ENCODE measurements at places on chromosomes 3 and 15.

- no peak for DNase-seq
Observed at GRCh38 chr15:68774120-68774519, 46.6 kb downstream of the ANP32A start.

- no peak for DNase-seq
Observed at GRCh38 chr3:13492048-13492447, 11.9 kb downstream of the HDAC11 start.

DNA sequence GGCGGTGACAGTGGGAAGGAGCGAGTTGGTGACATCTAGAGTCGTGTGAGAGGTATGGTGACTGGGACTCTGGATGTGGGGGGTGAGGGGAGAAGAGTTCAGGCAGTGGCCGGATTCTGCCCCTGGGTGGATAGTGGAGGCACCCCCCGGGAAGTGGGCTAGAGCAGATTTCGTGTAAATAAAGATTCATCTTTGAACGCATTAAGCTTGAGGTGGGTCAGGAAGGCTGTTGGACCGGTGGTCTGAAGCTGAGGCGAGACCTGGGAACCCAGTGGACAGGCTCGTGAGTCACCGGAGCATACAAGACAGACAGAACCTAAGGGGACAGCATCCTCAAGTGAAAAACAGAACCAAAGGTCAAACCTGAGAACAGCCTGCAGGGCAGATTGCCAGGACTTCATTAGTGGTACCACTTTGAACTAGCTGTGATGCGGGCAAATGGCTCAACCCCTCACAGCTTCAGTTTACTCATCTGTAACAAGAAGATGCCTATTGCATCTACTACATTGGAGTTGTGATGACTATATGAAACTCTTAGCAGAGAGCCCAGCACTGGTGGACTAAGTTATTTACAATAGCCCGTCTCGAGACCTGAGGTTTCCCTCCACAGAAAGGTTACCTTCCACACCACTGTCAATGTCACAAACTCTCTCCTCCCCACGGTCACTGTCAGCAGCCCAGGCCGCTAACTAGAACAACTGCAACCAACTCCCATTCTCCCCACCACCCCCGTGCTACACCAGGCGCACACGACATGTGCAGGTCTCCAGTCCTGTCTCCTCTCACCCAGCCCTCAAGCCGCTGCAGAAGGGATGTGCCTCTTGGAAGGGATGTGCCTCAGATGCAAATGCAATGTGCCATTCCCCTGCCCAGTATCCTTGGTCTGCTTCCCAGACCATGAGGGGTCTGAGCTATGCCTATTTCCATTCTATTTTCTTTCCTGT is 901 bp upstream of the CLN6 start:
- no peak for DNase-seq

GRCh38 chr3:44019736-44020135 is 221.9 kb upstream of the TOPAZ1 start:
- no peak for DNase-seq

GRCh38 chr15:87902772-87903426 is 353.6 kb downstream of the NTRK3 start:
- DNase-seq, result no peak

- no peak for DNase-seq
Observed at GRCh38 chr3:181333394-181333793, 343.9 kb upstream of the DNAJC19 start.

GRCh38 chr3:174786825-174787224 is 72.3 kb upstream of the NAALADL2 start:
- no peak for DNase-seq

GRCh38 chr3:166127969-166128368 is 290.7 kb upstream of the BCHE start:
- no peak for DNase-seq

DNA sequence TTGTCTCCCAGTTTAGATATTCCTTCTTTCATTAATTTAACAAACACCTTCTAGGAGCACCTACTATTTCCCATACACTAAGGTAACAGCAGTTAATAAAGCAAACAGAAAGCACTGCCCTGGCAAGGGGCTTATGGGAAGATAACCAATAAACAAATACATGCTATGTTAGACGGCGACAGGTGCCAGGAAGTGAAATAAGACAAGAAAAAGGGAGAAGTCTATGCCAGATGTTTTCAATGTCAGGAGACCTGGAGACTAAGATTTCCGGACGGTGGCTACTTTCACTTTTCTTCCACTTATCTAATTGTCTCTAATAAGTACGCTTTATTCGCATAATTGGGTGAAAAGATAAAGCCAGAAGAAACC is 32.5 kb upstream of the ZNF445 start:
- no peak for DNase-seq

DNA sequence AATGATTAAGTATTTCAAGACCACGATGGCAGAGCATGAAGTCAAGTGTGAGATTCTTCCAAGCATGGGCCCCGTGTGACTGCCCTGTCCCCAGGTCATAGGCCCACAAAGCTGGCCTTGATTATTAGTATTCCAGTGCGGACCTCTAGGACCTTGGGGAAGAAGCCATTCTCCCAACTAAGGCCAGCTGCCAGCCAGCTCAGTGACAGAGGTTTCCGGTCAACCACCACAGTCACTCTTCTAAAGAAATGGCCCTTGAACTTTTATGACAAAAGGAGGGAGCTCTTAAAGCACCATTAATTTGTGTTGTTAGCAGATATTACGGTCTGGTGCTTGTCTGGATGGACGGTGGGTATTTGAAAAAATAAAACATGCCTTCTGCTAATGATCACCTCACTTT is 28.0 kb downstream of the FAM3D start:
- no peak for DNase-seq

- DNase-seq, result no peak
Observed at GRCh38 chr3:112030901-112031300, 3.6 kb upstream of the TMPRSS7 start.

DNA sequence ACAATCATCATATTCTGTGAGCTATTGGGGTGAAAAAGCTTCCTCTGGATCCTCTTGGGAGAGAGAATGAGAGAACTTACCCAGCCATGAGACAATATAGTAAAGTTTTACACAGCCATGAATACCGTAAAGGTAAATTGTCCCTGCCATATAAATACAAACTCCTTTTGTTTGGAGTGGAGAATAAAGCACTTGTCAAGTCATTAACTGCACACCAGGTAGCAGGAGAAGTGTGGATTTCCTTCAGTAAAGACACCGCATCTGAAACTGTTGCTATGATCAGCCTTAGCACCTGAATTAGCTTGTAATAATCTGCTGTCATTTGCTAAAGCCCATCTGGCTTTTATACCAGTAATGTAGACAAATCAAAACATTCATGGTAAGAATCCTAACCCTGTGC is 336.6 kb upstream of the SLCO3A1 start:
- DNase-seq, result no peak

DNA sequence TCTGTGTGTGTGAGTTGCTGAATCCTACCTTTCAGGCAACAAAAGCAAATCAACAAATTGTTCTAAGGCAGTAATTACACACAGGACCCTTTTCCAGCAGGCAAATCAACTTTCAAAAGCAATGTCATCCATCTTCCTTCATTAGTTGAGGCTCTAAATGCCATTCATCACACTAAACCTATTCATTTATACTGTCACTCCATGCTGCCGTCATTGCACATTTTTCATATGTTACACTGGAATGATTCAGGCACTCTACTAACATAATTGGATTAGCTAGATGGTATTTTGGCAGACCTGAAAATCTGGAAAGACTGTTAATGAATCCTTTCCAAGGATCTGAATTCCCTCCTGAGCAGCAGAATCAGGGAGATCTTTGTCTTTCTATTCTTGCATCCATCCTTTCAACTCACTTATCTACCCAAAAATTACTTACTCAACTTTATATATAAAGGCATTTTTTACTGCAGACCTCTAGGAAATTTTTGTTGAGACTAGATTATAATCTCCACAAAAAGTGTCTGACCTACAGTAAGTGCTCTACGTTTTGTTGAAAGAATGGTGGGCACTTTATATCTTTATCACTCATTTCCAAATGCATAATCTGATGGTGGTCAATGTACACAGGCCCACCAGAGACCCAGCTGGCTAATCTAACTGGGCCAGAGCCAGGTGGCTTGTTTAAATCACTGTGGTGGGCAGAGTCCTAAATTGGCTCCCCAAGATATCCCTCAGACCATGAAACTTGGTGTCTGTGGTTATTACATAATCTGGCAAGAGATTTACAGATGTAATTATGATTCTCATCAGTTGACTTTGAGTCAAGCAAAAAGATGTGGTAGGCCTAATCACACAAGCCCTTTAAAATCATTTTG is 25.0 kb downstream of the MIX23 start:
- DNase-seq, result no peak

DNA sequence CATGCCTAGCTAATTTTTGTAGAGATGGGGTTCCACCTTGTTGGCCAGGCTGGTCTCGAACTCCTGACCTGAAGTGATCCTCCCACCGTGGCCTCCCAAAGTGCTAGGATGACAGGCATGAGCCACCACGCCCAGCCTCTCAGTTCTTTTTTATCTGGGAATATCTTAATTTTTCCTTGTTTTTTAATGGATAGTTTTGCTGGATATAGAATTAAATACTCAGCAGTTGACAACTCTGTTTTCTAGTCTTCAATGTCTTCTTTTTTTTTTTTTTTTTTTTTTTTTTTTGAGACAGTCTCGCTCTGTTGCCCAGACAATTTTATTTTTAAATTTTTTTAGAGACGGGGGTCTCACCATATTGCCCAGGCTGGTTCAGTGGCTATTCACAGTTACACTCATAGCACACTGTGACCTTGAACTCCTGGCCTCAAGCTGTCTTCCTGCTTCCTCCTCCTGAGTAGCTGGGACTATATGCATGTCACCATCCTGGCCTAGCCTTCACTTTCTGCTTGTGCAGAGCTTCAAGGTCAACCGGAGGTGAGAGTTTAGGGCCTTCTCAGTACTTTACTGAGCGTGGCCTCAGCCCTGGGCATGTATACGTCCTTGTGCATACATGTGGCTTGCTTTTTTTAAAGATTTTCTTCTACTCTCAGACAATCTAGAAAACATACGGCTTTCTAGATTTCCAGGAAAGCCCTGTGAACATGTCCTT is 120.5 kb downstream of the ZNF609 start:
- no peak for DNase-seq

DNA sequence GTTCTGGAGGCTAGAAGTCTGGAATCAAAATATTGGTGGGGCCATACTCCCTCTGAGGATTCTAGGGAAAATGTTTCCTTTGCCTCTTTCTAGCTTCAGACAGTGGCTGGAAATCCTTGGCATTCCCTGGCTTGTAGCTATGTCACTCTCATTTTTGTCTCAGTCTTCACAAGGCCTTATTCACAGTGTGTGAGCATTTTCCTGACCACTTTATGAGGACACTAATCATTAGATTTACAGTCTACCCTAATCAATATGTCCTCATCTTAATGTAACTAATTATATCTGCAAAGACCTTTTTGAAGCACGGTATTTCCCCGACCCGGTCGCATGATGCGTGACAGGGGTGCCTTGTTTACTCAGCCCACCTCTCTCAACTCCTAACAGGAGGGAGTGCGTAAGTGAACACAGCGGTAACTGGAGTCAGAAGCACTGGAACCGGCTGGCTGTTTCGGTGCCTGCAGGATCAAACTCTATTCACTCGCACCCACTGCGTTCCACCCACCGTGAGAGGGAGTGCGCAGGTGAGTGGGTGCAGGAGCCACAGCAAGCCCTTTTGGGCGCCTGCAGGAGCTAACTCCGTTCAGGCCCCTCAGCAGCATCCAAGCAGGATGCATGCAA is 155.0 kb downstream of the EPHA3 start:
- DNase-seq, result no peak

DNA sequence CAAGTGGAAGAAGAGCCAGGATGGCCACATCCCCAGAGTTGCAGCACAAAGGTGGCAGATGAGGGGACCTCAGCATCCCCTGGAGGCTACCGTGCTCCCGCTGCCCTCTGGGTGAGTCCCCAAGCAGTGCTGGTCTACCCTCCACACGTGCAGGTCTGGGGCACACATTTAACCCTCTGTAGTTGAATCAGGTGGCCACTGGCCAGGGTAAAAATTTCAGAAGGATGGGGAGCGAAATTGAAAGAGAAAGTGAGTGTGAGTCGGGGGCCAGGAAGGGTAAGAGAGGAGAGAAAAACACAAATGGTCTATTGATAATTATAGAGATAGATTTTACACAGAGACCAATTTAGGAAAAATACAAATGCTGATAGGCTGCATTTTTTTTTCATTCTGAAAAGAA is 139.5 kb upstream of the EIF1B start:
- DNase-seq, result no peak

DNA sequence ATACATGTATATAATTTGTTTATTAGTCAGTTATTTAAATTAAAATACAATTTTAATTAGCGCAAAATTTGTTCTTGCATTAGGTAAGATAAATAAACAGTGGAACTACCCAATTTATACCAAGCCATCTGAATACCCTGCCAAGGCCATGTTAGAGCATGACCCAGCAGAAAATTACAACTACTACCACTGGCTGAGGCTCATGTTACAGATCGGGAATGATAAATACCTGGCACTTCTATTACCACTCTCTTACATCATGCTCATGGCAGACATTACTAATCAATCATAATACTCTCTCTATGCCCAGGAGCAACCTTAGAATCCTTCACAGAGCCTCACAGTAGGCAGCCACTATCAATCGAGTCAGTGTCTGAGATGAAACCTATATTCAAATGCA is 21.2 kb upstream of the LMOD3 start:
- no peak for DNase-seq

GRCh38 chr3:177370246-177370822 is 173.1 kb upstream of the TBL1XR1 start:
- DNase-seq, result no peak
